ENCODE measurements at places on chromosomes 12 and 14. TPM values are rescaled to one million over a fixed set of nuclear protein-coding genes. Genes with fewer than 3 reads are reported as not detected.

The HIP1R gene
- polyA plus RNA-seq = 8.7 TPM

The ZDHHC22 gene
- 0.30 TPM for polyA plus RNA-seq

The TMTC1 gene
- polyA plus RNA-seq = 57.0 TPM

The KLRC2 gene
- not detected for polyA plus RNA-seq

The POTEM gene
- not detected for polyA plus RNA-seq

The COX8C gene
- 0.89 TPM for polyA plus RNA-seq

The BDKRB1 gene
- polyA plus RNA-seq = 0.94 TPM

The RNASE7 gene
- 0.14 TPM for polyA plus RNA-seq

DNA sequence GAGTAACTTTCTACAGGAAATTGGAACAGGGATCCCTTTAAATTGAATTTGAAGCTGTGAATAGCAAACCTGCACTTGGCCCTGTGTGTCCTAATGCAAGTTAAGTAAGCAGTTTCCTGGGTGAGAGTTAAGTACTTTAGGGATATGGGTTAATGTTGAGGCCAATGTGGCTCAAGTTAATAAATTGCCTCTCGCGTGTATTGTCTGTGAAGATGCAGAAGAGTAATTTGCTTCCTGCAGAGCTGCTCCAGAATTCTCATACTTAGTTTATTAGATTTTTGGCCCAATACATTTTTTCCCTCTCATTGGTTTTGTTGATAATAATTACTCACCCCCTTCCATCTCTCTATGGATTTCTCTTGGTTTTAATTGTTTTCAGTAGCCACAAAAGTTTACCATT, 86.5 kb downstream of the SLC25A47 start:
- DNase-seq = no peak

DNA sequence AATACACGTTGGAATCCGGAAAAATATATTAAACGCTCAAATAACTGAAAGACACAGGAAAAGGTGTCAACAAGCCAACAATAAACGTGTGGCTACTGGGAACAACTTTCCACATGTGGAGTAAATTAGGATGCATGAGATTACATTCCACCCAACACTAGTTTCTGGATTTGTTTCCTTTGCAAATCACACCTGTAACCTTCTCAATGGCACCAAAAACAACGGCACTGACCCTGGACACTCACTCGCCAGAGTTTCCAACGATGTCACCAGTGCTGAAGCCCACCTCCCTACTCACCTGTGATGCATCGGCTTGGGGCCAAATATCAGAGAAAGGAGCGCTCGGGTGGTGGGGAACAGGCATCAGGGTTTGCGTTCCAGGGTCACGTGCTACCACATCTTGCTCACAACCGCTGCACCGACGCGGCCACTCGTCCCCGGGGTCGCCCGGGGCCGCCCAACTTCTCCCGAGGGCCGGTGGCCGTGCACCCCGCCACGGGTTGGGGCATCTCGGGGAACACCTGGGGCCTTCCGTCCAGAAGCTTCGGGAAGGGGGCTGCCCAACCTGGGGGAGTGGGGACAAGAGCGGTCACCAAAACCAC, 629 bp downstream of the PRDM4 start:
- DNase-seq = no peak

DNA sequence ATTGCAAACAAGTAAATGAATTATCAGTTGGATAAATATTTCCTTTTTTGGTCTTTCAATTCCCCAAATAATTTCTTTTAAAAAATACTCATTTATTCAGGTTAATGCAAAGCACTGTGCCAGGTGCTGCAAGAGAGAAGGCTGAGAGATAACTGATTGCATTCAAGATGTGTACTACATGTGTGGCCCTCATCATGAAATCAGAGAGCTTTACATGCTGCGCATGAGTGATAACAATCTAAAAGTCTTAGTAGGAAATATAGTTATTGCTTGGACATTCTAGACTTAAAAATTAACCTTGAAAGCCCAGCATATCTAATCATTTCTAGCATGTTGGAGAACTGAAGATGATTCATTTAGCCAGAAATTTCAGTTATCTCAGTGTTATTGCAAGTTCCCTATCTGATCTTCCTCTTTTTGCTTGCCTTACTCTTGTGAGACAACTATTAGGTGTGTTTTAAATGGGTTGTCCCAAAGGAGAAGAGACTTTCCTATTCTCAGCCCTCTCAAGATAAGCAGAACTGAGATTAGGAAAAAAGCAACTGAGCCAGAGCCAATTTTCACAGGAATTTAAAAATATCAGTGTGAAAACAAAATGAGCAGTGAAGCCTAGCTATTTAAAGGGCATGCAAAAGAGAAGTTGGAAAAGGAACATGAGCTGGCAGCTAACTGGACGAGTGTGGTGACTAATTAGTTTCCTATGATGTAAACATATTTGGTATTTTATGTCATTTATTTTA, 60.9 kb downstream of the PLEKHA5 start:
- DNase-seq = no peak

DNA sequence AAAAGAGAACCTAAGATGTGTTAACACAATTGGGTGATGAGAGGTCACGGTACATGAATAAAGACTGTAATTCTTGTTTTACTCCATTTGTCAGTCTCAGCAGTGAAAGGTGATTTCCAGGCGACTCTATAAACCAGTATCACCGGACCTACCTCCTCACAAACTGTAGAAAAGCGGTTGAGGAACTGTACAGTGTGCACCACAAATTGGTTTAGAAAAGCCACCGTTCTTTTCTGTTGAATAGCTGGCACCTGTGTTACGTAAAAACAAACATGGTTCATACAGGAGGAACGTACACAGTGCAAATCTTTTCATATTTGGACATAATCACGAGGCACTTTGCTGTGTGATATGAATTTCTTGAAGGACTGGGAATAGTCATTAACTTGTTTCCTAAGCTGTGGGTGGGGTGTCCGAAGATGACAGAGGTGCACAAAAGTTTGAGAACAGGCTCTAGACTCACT, 663 bp downstream of the WASHC3 start:
- peak; percentile 5 for DNase-seq

DNA sequence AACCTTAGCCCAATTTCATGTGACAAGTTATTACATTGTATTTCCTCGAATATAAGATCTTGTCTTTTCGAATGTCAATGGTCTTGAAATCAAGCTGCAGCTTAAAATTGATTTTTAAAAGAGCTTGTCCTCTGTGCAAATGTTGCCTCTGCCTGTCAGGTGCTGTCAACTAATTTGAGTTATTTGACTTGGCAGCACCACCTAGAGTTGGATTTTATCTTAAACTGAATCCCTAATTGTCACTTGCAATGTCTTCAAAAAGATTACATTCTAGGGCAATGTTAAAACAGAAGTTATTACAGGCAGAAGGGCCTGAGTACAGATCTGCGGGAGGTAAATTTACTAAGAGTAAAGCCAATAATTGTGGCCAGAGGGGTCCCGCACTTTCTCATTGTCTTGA, 26.2 kb upstream of the TUNAR start:
- DNase-seq = no peak

DNA sequence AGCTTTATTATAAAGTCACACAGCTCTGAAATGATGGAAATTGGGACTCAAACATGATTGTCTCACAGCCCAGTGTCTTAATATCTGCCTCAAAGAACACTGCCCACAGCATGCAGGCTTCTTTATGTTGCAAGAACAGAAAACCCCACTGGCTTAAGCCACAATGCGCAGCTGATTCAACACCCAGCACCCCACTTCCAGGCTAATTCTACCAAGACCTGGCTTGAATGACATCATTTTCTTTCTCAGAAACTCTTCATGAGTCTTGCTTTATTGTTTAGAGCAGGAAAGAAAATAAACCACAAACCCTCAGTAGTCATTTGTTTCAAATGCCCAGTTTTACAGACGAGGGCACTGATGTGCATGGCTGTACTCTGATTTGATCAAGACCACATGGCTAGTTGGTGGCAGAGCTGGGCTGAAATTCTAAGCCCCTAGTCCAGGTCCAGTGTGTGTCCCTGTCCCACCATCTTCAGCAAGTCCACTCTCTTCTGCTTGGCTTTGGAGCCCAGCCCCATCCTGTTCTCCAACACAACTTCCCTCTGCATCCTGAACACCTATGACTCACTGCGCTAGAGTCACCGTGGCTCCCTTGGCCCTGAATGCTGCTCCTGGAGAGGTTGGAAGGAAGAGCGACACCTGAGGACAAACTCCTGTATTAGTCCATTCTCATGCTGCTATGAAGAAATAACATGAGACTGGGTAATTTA, 50.3 kb upstream of the SRSF5 start:
- no peak for DNase-seq

DNA sequence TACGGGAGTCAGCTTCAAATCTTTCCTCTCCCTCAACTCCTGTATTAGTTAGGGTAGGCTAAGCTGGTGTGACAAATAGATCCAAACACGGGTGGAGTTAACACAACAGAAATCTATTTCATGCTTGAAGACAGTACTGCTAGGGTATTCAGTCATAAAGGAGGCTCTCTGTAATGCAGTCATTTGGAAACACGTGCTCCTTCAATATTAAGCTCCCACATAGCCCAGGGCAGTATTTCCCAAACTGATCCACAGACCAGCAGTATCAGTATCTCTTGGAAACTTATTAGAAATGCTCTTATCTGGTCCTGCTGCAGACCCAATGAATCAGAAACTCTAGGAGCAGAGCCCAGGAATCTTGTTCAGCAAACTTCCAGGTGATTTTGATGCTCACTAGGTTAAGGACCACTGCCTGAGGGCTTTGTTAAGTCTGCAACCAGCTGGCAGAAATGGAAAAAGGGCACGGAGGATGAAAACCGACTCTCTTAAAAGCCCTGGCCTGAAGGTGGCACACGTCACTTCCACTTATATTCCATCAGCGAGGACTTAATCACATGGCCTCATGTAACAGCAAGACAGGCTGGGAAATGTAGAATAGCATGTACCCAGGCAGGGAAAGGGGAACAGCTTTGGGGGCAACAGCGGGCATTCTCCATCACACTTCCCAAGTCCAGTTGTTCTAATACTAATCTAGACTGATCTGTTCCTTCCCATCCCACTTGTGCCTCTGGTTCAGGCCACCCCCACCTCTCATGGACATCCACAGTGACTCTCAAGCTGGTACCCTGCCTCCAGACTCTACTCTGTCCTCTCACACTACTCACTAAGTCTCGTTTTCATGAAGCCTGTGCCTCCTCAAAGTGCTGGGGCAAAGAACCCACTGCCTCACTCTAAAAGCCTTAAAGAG, 38.2 kb upstream of the RIC8B start:
- no peak for DNase-seq

GRCh38 chr12:10165421-10165820, 6.5 kb downstream of the OLR1 start:
- DNase-seq = no peak

GRCh38 chr14:69769623-69770022, 2.7 kb downstream of the SRSF5 start:
- DNase-seq = no peak

DNA sequence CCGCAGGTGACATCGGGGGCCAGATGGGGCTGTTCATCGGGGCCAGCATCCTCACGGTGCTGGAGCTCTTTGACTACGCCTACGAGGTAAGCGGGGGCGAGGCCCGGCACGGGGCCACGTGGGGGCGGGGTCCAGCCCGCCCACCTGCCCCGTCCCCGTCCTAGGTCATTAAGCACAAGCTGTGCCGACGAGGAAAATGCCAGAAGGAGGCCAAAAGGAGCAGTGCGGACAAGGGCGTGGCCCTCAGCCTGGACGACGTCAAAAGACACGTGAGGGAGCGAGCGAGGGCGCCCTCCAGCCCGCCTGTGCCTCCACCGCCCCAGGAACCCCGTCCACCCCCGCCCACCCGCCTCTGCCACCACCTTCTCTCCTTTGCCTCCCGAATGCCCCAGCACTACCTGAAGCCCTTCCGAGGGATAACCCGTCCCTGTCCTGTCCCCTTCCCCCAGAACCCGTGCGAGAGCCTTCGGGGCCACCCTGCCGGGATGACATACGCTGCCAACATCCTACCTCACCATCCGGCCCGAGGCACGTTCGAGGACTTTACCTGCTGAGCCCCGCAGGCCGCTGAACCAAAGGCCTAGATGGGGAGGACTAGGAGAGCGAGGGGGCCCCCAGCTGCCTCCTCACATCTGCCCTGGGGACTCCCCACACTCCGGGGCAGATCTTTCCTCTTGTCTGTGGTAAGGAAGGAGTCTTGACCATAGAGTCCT, 3.9 kb upstream of the SMARCD1 start:
- DNase-seq = no peak

- peak; percentile 1 for DNase-seq
These were observed 6.6 kb upstream of the ABCD2 start for GRCh38 chr12:39626033-39626814.

DNA sequence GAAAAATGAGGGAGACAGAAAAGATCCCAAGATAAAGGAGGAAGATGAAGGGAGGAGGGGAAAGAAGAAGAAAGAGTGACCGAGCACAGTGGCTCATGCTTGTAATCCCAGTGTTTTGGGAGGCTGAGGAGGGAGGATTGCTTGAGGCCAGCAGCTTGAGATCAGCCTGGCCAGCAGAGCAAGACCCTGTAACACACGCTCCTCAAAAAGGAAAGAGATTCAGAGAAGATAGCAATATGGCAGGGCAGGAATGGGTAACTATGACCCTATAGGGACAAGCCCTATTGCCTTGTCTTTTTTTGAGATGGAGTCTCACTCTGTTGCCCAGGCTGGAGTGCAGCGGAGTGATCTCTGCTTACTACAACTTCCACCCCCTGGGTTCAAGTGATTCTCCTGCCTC, 116.9 kb upstream of the MAP1LC3B2 start:
- DNase-seq = no peak

GRCh38 chr14:38291681-38292467, 36.0 kb upstream of the CLEC14A start:
- no peak for DNase-seq

- DNase-seq = no peak
These were observed 84.0 kb downstream of the SAMD4A start for GRCh38 chr14:54650959-54651351.

GRCh38 chr12:22855456-22855855, 230.5 kb downstream of the ETNK1 start:
- no peak for DNase-seq

GRCh38 chr12:108805136-108805535, 52.2 kb downstream of the SSH1 start:
- DNase-seq = no peak

- no peak for DNase-seq
These were observed 10.7 kb upstream of the ATP2A2 start for GRCh38 chr12:110270125-110270962.

GRCh38 chr14:37023875-37024565, 148.4 kb downstream of the SLC25A21 start:
- no peak for DNase-seq

- DNase-seq = no peak
These were observed at the start of gene PLA2G1B for GRCh38 chr12:120327593-120327992. PLA2G1B (minus strand) TSS chr12:120327779; CDS start chr12:120327753, 26 bp downstream.

GRCh38 chr14:76976240-76977005, 52.1 kb downstream of the IRF2BPL start:
- DNase-seq = no peak

- no peak for DNase-seq
These were observed 1337.4 kb downstream of the FSCB start for GRCh38 chr14:43169722-43170121.

GRCh38 chr12:70430400-70430799, 64.3 kb downstream of the KCNMB4 start:
- no peak for DNase-seq

- DNase-seq = no peak
These were observed 286.6 kb downstream of the C12orf75 start for GRCh38 chr12:105616971-105617540.
